ENCODE measurements at places on chromosomes 3 and 15.
A peak's percentile ranks its signal among the peaks of the same experiment; 100 is the strongest.

- no peak for ATAC-seq
Observed at GRCh38 chr3:82001276-82001923, 240.0 kb upstream of the GBE1 start.

DNA sequence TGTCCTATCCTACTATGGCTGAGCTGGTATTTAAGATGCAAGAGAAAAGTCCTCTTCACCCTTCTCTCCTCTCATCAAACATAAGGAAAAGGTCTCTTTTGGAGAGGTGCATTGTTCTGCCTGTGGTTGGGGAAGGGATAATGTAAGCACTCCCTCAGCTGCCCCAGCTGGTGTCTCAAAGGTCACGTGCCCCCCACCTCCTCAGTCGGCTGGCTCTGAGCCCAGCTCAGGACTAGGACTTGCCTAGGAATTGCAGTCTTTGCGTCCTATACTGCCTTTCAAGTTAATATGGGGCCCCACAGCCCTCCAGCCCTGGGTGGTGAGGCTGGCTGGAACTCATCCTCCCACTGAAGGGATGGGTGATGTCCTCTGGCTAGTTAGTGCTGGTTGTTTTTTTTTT lies 29.7 kb downstream of the OR4F15 start:
- ATAC-seq = no peak

DNA sequence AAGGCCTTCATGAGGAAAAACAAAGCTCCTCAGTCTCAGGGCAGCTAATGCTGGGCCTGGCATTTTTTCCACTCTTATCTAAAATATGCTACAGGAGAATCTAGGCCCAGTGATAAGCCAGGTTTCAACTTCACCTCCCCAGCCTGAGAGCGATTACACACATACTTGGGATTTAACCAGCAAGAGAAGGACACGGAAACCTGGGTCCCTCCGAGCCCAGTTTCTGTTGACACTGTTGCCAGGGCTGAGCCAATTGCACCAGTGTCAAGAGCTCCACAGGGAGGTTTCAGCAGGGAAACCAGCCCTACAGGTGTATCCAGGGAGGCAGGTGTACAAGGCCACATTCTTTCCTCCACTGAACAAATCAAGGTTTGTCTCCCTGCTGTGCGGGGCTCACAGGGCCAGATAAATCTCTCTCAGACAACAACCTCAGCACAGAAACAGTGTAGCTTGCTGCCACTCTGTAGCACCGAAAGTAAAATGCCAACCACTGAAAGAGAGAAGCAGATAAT lies 85.4 kb downstream of the MAGI1 start:
- ATAC-seq = peak; percentile 15

DNA sequence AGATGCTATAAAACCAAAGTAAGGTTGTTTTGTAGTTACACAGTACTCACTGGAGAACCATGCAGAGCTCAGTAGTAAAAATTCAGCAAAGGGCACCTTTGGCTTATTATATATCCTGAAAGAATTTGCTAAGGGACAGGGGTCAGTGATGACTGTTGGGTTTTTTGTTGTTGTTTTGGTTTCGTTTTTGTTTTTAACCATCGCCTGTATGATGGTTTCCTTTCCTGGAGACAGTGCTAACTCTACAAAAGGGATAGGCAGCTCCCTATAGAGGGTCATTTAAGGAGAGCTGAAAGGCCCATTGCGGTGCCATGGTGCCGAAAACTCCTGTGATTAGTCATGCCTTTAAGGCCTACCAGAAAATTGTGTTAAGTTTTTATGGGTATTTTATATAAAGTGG lies 118.2 kb upstream of the GOLIM4 start:
- ATAC-seq = peak; percentile 34

- ATAC-seq = no peak
Observed at GRCh38 chr15:95027981-95028380, 796.6 kb downstream of the MCTP2 start.

GRCh38 chr15:52567871-52568600 lies 794 bp downstream of the ARPP19 start:
- peak; percentile 38 for ATAC-seq

DNA sequence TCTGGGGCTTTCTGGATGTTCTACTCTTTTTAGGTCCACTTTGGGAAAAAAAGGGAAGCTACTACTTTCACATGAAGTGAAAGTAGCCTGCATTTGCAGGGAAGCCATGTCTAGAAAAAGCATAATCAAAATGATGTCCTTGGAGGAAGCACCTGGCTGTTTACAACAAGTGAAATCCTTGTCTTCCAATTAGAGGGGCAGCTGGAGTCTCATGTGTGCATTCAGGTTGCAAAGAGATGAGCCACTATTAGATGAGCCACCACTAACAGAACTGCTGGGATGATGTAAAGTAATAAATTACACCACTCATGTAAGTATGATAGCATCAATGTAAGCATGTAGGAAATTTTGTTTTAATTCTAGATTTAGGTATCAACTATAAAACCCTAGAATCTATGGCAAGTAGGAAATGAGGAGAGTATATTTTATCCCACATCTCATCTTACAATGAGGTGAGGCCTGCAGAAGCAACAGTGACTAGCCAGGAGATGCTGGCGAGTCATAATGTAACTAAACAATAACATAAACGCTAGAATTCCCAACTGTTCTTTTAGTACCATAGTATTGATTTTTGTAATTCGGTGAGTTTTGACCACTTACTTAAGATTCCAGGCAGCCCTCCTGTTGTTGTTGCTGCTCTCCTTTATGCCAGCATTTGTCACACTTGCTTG lies 75.9 kb downstream of the TMEM108 start:
- ATAC-seq = peak; percentile 67

- ATAC-seq = no peak
Observed at GRCh38 chr3:69823743-69824142, 84.5 kb downstream of the MITF start.

DNA sequence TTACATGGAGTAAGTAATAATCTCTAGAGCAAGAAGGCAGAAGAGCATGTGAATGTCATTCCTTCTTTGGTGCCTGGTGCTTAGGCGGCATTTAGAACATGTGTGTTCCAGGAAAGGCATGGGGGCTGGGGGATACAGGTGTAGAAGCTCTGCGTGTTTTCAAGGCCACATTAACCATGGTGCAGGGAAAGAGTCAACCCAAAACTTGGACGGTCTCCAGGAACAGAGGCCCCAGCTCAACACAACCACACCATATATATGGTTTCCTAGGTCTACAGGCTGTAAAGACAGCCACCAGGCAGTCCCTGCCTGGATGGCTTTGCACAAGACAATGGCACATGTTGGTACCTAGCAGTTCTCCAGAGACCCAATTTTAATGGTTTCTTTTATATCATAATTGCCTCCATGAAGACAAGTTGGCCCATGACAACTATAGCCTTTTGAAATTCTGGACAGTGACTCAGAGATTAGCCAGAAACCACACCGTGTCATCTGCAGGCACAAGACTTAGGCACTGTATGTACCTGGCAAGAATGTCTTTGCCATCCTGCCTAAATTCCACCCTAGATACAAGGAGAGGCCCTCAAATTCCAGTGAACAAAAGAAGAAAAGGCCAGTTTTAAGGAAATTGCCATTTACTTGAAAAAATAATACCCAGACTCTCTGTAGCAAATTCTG lies 25.0 kb upstream of the DGKG start:
- no peak for ATAC-seq

GRCh38 chr3:172516318-172517214 lies 6.7 kb downstream of the TNFSF10 start:
- ATAC-seq = peak; percentile 62

GRCh38 chr3:77102951-77103769 lies 63.3 kb downstream of the ROBO2 start:
- no peak for ATAC-seq

DNA sequence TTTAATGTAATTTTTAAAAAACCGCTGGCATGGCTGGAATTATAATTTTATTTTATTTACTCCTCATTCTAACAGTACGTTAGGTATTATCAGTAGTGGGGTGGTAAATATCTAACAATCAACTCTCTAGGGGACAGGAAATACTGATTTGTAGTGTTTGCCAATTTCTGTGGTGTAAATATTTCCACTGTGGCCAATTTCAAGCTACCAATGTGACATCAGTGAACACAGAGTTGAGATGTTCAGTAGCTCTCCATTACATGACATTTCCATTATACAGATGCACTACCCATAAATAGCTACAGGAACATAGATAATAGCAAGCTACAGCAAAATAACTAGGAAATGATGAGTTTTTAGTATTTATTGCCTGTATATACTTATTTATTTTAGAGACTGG lies 10.0 kb upstream of the ARL8B start:
- no peak for ATAC-seq

GRCh38 chr3:123344175-123344906 lies 104.5 kb downstream of the ADCY5 start:
- peak; percentile 17 for ATAC-seq

DNA sequence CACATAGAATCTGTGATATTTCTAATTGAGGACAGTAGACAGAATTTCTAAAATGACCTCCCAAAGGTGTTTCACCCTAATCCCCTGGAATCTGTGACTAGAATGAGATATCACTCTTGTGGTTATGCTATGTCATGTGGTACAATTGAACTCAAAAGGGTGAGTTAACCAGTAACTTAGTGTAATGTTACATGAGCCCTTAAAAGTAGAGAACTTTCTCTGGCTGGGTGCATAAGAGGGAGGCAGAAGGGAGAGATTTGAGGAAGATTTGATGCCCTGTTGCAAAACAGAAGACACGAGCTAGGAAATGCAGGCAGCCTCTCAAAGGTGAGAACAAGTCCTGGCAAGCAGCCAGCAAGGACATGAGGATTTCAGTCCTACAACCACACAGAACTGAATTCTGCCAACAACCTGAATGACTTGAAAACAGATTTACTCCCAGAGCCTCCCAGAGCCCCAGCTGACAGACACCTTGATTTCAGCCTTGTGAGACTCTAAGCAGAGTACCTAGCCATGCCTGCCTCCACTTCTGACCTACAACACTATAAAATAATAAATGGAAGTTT lies 160.3 kb downstream of the MTHFS start:
- ATAC-seq = no peak

- no peak for ATAC-seq
Observed at GRCh38 chr3:126891791-126892190, 91.1 kb upstream of the PLXNA1 start.

GRCh38 chr15:74636984-74637383 lies 21.3 kb downstream of the CLK3 start:
- ATAC-seq = no peak

Data from SK-N-SH treated with all-trans-retinoic acid at 6 μM for 48 hours (cell line).